NCI-H1048 (cell line): ENCODE measurements at places on chromosomes 7 and 10.

- no peak for DNase-seq
These were observed 131.0 kb upstream of the BET1 start for GRCh38 chr7:94135180-94135579.

DNA sequence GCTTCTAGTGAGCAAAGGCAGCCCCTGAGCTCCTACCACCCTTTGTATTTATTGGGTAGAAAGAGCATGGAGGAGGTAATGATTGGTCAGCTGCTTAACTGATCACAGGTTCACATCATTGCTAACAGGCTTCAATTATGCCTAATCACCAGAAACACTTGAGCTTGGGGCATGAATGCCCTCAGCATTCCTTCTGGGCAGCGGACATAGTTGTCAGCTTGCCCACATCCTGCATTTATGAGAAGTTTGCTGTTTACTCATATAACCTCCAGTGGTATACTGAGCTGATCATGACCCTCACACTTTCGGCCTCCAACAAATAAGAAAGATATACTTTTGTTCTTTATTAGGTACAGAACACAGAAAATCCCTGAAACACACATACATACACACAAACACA is 140.3 kb upstream of the ODAD2 start:
- no peak for DNase-seq

DNA sequence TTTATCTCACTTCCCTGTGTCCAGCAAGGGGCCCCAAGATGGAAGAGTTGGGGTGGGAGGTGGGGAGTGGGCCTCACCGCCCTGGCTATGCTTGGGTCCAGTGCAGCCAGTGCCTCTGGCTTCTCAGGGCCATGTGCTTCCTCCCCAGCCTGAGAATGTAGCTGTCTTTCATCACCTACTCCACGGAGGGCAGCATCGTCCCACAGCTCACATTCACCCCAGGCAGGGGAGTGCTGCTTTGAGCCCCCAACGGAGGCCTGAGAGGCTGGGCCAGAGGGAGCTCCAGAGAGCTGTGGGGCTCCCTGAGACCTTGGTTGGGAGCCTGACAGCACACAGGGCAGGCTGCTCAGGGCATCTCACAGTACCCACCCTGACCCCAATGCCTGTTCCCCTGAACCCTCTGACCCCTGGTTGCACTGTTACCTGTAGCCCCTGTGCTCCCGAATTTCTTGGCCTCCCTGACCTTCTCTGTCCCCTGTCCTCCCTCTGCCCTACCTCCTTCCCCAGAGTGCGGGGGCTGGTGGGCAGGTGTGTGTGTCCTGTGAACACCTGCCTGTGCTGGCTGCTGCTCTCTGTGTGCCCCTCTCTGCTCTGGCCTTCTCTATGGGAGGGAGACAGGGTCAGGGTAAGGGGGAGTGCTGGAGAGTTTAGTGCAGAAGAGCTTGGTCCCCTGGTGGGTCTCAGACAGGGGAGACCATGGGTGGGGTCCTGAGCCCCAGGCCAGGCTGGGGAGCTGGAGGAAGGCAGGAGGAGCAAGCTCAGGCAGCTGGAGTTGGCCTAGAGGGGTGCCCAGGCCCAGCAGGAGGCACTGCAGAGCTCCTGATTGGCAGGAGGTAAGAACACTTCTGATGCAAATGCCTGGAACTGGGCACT is 19.6 kb upstream of the ZNF488 start:
- DNase-seq: no peak

DNA sequence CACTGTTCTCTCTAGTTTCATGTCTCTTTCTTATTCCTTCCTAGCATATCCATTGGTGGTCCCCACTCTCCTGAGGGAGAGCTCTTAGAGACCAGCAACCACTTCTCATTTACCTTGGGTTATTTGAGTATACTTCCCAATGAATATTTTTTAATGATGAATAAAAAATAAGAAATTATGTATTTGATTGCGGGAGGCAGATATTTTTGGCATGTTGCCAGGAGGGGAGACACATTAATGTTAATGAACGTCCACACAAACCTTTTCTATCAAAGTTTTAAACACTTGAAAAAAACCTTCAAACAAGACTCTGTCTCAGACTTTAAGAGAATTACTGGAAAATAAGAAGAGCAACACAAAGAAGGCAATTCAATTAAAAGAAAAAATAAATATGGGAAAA is 260.6 kb upstream of the MAGI2 start:
- no peak for DNase-seq

GRCh38 chr10:9296190-9296589 is 1241.7 kb downstream of the GATA3 start:
- DNase-seq: peak; percentile 21

- DNase-seq: no peak
These were observed 50.0 kb downstream of the SLC37A3 start for GRCh38 chr7:140348161-140348849.

GRCh38 chr10:106078895-106079576 is 1085.5 kb downstream of the SORCS1 start:
- DNase-seq: no peak

GRCh38 chr10:78778444-78779338 is 290.1 kb upstream of the ZMIZ1 start:
- no peak for DNase-seq

DNA sequence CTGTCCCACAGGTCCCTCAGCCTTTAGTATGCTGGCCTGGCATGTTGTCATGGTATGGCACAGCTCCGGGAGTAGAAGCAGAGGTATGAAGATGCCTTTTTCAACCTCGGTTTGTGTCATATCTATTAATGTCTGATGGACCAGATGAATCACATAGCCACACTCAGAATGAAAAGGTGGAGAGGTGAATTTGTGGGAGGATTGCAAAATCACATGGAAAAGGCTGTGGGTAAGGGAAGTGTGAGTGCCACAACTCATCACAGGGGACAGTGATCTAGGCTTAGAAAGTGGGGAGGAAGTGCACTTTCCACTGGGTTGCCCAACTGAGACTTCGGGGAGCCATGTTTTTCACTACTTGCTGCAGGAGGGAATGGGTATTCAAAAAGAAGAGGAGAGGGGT is 190.7 kb downstream of the WDR11 start:
- no peak for DNase-seq

DNA sequence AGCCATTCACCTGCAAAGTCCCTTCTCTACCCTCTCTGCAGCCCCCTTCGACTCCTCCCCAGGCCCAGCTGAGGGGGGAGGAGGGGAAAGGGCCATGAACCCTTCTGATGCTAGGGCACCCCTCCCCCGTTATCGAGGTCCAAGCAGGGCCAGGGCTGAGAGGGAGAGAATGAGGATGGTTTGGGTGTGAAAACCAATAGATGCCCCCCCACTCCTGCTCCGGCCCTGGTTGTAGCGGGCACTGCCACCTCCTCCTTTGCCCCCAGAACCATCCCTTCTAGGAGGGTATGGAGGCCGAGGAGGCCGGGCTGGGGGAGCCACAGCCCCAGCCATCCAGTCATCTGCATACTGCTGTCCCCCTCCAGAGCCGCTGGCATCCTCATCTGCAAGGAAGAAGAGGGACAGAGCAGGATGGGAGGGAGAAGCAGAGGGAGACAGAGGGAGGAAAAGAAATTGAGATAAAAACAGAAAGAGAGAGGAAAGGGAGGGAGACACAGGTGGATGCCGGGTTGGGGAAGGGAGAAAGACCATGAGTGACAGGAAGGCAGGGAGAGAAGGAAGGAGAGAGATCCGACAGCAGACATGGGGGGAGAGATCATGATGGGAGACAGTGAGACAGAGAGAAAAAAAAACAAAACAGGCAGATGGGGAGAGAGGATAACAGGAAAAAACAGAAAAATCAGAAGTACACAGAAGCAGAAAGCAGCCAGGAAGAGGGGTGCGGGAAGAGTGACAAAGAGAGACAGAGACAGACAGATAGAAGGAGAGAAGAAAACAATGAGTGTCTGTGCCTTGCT is 1.9 kb upstream of the GAL3ST4 start:
- DNase-seq: no peak

DNA sequence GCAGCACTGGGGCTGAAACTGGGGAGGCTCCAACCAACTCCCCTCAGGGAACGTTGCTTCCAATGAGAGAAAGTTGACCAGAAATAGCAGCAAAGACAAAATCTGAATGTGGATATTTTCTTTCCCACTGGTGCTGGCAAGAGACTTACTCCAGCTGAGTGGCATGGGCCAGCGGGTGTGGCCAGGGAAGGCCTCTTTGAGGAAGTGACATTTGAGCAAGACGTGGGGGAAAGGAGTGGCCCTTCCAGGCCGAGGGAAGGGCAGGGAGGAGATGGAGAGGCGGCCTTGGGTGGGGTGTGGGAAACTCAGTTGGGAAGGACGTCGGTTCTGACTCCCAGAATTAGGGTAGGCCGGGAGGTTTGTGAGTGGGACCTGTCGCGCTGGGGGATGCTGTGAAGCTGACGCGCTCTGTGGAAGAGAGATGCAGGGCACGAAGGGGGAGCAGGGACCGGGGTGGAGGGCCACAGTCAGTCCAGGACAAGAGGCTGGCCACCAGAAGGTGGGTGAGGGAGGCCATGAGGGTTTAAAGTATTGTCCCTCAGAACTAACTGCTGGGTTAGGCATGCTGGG is 96.7 kb upstream of the IKZF1 start:
- no peak for DNase-seq

- DNase-seq: no peak
These were observed 457.5 kb downstream of the ACTR3B start for GRCh38 chr7:153217032-153217431.

- no peak for DNase-seq
These were observed 118.1 kb downstream of the SRI start for GRCh38 chr7:88101769-88102168.

DNA sequence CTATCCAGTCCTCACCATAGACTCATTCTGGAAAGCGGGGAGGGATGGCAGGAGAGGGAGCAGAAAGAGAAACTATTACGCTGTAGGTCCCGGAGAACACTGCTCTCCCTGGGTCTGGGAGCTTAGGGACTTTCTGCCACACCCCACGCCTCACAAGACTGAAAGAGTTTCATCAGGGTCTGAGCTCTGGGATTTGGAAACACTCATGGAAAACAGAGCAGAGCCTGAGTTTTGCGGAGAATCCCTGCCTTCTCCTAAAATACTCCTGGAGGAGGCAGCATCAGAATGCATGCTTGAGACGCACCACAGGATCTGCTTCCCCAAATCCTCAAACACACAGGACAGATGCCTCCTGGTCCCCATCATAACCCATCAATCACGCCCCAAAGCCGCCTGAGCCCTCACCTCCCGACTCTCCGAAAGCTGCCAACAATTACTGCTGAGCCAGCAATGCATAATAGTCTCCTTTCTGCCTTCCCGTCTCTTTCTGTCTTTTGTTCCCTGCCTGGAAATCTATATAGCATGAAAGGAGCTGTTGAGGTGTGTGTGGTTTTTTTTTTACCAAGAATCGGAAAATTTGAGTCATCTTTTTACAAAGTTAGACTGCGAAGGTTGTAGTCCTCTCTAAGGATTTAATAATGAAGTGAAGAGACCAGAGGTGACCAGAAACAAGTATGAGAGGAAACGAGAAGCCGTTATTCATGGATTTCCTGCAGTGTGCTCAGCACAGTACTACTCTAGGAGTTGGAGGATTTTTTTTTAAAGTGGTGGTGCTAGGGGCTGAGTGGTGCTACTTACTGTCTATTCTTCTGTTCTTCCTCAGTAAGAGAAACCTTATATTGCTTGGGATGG is 37.7 kb downstream of the ASB13 start:
- DNase-seq: no peak

DNA sequence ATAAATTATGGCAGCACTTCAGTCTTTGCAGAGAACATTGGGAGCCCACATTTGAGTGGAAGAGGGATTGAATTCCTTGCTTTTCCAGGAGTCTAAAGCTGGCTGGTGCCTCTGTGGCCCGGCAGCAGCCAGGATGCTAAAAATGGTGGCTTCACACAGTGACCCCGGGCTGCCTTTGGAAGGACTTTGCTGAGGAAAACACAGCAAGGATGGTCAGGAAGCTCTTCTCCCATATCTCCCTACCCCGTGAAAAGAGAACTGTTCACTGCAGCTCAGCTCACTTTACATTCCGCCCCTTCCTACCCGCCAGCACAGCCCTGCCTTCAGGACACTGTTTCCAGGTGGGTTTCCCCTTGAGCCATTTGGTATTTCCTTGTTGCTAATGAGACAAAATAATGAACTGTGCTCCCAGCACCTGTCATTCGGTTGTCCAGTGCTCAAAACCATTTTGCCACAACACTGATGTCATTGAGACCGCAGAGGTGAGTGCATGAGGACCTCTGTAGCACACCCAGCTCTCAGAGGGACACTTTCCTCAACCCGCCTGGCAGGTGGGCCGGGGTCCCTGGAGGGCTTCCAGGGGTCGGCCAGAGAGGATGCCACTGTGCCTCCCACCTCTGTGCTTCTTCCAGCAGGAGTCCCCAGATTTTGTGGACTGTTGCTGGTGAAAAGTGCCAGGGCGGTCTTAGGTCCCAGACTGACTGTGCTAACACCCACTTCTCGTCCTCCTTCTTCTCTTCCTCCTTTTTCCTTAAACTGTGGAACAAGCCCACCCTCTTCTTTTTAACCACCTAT is 255.7 kb upstream of the PPP2R2D start:
- no peak for DNase-seq

GRCh38 chr10:97149079-97149531 is 36.7 kb downstream of the SLIT1 start:
- DNase-seq: no peak
